Parietal lobe (tissue), 2 donors: ENCODE measurements at places on chromosomes 6 and 20. TPM values are rescaled to one million over a fixed set of nuclear protein-coding genes. Genes with fewer than 3 reads are reported as not detected.

Gene DLK2
- total RNA-seq: 8.5 TPM

Gene HLA-DOA
- 0.31 TPM for total RNA-seq

Gene ENPP5
- total RNA-seq: 5.0 TPM

Gene SLC12A5
- total RNA-seq: 33.8 TPM

Gene MYH7B
- total RNA-seq: 0.31 TPM

Gene HLA-DMA
- 1.6 TPM for total RNA-seq

Gene AVP
- not detected for total RNA-seq

Gene ZC2HC1B
- not detected for total RNA-seq

Gene DYNLT1
- 54.1 TPM for total RNA-seq

Gene RPS18
- 3,808 TPM for total RNA-seq

Gene RBM24
- total RNA-seq: 28.8 TPM
